ENCODE measurements at places on chromosomes 4 and X.
A peak's percentile ranks its signal among the peaks of the same experiment; 100 is the strongest.

DNA sequence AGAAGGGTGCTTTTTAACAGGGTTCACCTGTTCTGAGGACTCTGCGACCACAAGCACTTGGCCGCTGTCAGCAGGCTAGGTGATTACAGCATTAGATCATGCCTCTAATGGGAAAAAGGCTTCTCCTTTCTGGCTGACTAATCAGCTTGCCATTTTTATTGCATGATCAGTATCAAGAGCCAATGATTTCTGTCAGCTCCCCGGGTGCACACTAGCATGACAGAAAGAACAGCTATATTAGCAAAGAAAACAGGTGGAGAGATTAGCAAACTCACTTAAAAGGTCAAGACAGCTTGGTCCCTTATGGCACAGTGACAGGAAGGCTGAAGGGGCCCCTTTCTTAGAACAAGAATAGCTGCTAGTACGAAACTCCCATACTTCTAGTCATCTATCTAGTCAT, 170.0 kb downstream of the SMIM20 start:
- peak; percentile 55 for ATAC-seq

GRCh38 chr4:83758285-83758684, 222.4 kb downstream of the GPAT3 start:
- no peak for ATAC-seq

DNA sequence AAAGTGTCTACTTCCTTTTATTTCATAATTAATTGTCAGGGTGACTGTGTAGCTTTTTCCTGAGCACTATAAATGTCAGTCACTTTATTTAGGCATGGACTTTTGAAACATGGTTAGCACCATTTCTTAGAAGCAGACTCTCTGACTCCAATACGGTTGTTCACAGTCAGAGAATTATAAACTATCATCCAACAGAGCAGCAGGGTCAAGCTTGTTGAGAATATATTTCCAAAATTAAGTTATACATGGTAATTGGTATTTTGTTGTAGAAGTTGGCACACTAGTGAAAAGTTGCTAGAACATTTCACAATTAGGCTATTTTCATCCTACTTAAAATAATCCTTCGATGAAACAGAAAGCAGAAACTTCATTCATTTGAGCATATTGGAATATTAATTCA, 1155.5 kb upstream of the IGFBP7 start:
- ATAC-seq, result peak; percentile 85

GRCh38 chrX:40154853-40155588, 57.3 kb upstream of the BCOR start:
- ATAC-seq, result peak; percentile 23

DNA sequence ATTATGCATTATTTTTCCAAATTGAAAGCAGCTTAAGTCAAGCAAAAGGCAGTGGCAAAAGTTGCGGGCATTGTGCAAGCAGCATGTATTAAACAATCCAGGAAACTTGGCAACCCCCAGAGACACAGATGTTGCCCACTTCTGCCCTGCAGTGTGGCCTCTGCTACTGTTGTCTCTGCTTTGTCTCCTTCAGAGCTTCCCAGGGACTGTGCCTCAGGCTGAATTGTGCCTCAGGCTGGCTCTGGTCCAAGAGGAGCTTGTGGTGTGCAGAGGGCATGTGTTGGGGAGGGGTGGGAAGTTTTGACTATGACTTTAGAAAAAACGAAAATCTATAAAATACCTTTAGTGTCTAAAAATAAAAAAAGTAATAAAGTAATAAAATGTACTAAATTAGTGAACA, 201.4 kb downstream of the CCSER1 start:
- no peak for ATAC-seq

DNA sequence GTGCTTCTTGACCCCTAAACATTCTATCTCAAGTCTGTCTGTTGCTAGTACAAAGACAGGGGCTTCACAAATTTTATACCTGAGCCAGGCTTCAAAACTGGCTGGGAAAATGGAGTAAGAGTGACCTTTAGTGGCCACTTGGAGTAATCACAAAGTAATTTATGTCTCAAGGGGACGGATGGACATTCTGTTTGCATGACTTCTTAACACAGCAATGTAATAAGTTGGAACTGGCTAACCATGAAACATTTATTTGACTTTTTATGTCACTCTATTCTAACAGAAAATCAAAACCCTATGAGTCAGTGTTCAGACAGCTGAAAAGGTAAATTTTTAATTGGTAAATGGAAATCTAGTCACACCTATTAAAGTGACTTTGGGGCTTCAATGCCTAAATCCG, 600.6 kb downstream of the ANKRD50 start:
- ATAC-seq, result peak; percentile 88

- ATAC-seq, result no peak
These were observed 7.0 kb upstream of the TMSB4X start for GRCh38 chrX:12967711-12968465.

GRCh38 chr4:190121759-190122158, 51.8 kb upstream of the DUX4 start:
- peak; percentile 25 for ATAC-seq

GRCh38 chr4:139297001-139297410, 4.3 kb upstream of the NAA15 start:
- no peak for ATAC-seq

DNA sequence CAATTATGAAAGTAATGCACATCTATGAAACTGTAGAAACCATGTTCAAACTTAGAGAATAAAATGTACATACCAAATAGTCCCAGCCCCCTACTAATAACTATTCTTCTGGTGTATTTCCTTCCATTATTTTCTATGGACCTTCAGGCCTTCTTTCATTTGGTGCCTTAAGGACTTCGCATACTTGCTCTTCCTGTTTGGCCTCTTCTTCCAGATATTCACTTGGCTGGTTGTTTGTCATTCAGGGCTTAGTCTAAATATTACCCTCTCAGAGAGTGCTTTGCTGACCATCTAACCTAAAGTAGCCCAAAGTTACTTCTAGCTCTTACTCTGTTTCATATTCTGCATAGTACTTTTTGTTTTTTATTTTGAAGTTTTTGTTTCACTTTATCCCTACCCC, 70.3 kb upstream of the ARMCX2 start:
- no peak for ATAC-seq

GRCh38 chr4:22483551-22483981, 32.3 kb downstream of the ADGRA3 start:
- no peak for ATAC-seq

GRCh38 chr4:158710814-158711213, 12.4 kb downstream of the PPID start:
- no peak for ATAC-seq

- ATAC-seq, result no peak
These were observed 354.9 kb downstream of the GPAT3 start for GRCh38 chr4:83890816-83891215.

DNA sequence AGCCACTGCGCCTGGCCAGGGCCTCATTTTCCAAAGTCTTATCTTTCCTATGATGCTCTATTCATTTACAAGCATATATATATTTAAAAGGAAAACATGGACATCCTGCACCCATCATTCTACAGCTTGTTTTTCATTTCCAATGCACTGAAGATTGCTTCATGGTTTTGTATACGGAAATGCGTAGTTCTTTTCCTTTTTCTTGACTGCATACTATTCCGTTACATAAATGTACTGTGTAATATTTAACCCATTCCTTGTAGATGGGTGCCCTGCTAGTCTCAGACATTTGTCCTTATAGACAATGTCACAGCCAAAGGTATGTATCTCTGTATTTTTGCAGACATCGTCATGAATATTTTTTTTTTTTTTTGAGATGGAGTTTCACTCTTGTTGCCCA, 257.0 kb downstream of the ASMT start:
- ATAC-seq, result no peak

- ATAC-seq, result no peak
These were observed 13.3 kb upstream of the UBA6 start for GRCh38 chr4:67714248-67714583.

- peak; percentile 67 for ATAC-seq
These were observed 75.6 kb downstream of the MAML3 start for GRCh38 chr4:140078366-140078765.

DNA sequence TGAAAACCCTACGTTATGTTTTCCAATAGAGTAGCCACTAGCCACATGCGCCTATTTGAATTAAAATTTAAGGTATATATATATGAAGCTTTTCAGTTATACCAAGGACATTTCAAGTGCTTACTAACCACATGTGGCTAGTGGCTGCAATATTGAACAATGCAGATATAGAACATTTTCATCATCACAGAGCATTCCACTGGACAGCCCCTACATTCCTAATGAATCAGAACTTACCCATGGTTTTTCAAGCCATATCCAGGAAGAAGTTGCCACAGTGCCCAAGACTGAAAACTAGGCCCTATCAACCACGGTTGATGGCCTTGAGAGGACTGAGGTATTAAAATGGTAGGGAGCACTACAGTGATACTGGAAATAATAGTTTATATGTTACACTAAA, 29.7 kb downstream of the NEK1 start:
- ATAC-seq, result no peak

- no peak for ATAC-seq
These were observed 1049.1 kb upstream of the TENM3 start for GRCh38 chr4:181194096-181194495.

DNA sequence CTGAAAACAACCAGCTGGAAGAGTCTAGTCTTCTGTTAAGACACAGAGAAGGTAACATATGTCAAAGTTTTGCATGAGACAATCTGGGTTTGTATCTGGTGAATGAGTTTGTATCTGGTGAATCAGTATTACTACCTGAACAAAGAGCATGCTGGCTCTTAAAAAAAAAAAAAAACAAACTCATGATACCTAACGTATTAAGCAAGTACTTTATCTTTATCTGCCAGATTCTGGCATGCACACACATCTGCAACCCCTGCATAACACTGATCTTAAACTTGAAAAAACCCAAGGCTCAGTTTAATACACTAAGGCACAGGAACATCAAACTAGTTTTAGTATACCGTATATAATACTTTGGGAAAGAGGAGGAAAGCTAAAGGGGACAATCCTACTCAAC, 5.8 kb downstream of the YTHDC1 start:
- ATAC-seq, result no peak

- ATAC-seq, result peak; percentile 55
These were observed 92.5 kb upstream of the ENPP6 start for GRCh38 chr4:184310171-184310567.

GRCh38 chr4:145132511-145133098, 34.5 kb downstream of the ABCE1 start:
- ATAC-seq, result no peak

- ATAC-seq, result no peak
These were observed 49.4 kb upstream of the RASSF6 start for GRCh38 chr4:73669410-73670183.

- no peak for ATAC-seq
These were observed 95.0 kb downstream of the NYX start for GRCh38 chrX:41542135-41542534.

DNA sequence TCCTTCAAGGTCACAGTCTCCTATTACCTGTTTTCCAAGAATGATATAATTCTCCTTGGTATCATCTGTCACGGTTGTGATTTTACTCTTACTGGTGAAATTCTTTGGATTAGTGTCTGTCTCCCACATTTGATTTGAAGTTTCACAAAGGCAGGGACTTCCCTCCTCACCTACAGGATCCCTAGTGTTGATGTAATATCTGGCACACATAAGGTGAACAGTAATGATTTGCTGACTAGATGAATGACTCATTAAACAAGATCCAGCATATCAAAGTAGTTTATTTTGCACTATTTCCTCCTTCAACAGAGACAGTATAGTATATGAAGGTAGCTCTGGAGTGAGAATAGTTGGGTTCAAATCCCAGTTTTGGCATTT, 135.3 kb upstream of the IL1RAPL2 start:
- ATAC-seq, result no peak

- no peak for ATAC-seq
These were observed 651.2 kb upstream of the PITX2 start for GRCh38 chr4:111274060-111274459.

DNA sequence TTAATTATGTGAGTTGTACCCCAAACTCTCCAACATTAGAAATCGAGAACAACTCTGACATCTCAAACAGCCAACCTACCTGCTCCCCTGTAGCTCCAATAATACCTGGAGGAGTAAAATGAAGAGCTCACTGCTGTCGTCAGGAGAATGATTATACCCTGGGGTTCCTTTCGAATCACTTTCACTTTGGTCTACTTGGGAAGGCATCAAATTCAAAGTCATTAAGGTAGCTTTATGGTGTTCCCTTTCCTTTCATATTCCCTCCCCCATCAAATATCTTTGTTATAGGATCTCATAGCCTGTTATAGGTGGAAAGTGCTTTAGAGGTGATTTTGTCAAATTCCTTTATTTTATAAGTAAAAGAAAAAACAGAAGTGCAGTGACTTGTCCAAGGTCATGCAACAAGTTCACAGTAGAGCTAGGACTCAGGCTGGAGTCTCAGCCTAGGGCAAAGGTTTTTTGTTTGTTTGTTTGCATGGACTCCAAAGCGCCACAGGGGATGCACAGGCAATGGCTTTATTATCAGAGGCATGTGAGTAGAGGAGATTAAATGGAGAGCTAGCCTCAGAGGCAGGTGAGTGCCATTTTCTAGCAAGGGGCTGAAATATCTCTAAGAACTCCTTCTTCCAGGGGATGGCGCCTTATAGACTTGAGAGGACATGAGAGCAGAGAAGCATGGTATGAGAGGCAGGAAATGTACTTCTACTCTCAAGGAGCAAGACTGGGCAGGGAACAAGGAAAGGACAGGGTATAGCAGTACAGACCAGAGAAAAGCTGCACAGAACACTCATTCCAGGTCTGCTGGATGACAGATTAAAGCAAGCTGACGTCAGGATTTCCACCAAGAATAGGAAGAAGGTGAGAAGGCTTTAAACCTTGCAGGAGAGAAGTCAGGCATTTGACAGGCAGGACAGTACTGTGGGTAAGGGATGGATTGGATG, 262.1 kb upstream of the GPC4 start:
- ATAC-seq, result no peak

GRCh38 chr4:5746829-5747737, 36.1 kb downstream of the EVC start:
- ATAC-seq, result no peak

- ATAC-seq, result no peak
These were observed 19.7 kb downstream of the FABP2 start for GRCh38 chr4:119302073-119302832.

- no peak for ATAC-seq
These were observed 61.3 kb upstream of the TLR2 start for GRCh38 chr4:153622778-153623240.

- no peak for ATAC-seq
These were observed 1.5 kb upstream of the IRAK1 start for GRCh38 chrX:154021131-154021611.

- no peak for ATAC-seq
These were observed 194.6 kb downstream of the FRMPD4 start for GRCh38 chrX:12332786-12333347.

GRCh38 chr4:78483811-78484210, 67.8 kb upstream of the ANXA3 start:
- no peak for ATAC-seq

- ATAC-seq, result no peak
These were observed 102.0 kb downstream of the SYTL5 start for GRCh38 chrX:38108364-38108763.

- ATAC-seq, result no peak
These were observed 74.0 kb downstream of the SEL1L3 start for GRCh38 chr4:25788703-25789238.

GRCh38 chr4:163179207-163179606, 12.5 kb upstream of the NAF1 start:
- ATAC-seq, result no peak

DNA sequence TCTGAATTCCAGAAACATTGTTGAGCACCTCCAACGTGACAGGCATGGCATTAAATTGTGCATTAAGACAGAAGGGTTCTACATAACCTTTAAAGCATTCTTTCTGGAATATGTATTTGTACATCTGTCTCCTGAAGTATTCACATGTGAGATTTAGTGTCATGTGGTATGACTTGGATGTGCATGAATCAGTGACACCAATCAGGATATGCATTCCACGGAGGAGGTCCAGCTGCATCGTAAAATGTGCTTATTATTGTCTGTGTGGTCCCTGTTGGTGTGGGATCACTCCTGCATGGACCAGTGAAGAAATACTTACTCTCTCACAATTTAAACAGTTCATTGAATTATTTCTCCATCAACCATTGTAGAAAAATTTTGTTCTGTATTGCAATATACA, 149.0 kb downstream of the MID1 start:
- no peak for ATAC-seq

Measured in gastroesophageal sphincter (tissue), 4 donors.